Endodermal cell (in vitro differentiated cells): ENCODE measurements at places on chromosomes 2 and 18. TPM values are rescaled to one million over a fixed set of nuclear protein-coding genes. Genes with fewer than 3 reads are reported as not detected.

Gene ARL4C
- 9.0 and 9.3 TPM in 2 replicates for total RNA-seq

DNA sequence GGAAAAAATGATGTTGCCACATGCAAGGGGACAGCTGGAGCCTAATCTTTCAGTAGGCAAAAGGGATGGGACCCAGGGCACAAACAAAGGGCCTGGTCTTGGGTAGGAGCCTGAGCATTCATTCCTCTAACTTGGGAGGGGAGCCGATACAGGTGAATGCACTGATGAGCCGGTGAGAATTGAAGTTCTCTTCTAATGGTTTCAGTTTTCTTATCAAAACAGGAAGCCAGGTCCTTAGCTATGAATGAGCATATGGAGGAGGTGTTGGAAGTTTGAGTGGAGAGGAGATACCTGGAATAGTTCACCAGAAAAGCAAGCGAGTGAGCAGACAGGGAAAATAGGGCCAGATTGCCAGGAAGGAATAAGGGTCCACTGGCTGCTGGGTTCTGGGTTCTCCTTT, 10.1 kb downstream of the DPP4 start:
- no peak overlapping the region for H3K27ac ChIP-seq
- no peaks in the 10 kb centered on the region for H3K27me3 ChIP-seq
- H3K4me3 ChIP-seq: no peak overlapping the region
- H3K4me1 ChIP-seq: no peaks in the 10 kb centered on the region

Gene FAM237A
- total RNA-seq: not detected in 3 replicates

DNA sequence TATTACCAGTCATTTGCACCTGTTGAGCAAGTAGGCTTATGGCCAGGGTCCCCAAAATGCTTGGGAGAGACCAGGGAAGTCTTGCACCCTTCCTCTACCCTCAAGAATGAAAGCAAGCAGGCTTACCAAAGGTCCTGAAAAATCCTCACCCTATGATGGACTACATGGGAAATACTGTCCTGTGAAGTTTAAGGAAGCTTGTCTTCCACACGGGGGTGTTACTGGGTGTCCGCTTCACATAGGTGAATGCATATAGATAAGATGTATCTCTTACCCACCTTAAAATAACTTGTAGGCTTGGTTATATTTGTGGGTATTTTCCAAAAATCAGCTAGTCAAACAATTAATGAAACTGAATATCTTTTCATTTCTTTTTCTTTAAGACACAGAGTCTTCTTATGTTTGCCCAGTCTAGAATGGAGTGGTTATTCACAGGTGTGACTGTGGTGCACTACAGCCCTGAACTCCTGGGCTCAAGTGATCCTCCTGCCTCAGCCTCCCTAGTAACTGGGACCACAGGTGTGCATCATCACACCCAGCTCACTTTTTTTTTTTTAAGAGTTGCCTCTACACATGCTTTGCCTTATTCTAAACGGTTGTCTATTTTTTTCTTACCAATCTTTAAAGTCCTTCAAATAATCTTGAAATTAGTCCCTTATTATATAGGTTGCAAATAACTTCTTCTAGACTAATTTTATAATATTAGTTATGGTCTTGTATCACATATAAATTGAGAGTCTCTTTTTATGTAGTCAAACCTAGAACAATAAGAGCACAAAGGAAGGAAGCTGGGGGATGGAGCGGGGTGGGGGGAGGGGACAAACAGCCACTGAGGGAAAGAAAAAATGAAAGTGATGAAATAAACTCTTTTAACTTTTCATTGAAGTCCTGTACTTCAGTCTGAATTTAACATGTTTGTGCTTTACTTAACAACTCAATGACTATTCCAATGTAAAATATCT, 49.0 kb downstream of the CERKL start:
- no peaks in the 10 kb centered on the region for H3K27me3 ChIP-seq
- H3K4me3 ChIP-seq: no peak overlapping the region
- no peaks in the 10 kb centered on the region for H3K36me3 ChIP-seq
- no peak for DNase-seq
- H3K27ac ChIP-seq: no peak overlapping the region

GRCh38 chr2:60296219-60296955, 257.1 kb downstream of the BCL11A start:
- DNase-seq: no peak
- peak overlapping the region; percentile 96 for H3K27ac ChIP-seq
- no peaks in the 10 kb centered on the region for H3K4me1 ChIP-seq
- no peaks in the 10 kb centered on the region for H3K27me3 ChIP-seq
- H3K36me3 ChIP-seq: no peaks in the 10 kb centered on the region

Gene TXNDC2
- not detected in 3 replicates for total RNA-seq

DNA sequence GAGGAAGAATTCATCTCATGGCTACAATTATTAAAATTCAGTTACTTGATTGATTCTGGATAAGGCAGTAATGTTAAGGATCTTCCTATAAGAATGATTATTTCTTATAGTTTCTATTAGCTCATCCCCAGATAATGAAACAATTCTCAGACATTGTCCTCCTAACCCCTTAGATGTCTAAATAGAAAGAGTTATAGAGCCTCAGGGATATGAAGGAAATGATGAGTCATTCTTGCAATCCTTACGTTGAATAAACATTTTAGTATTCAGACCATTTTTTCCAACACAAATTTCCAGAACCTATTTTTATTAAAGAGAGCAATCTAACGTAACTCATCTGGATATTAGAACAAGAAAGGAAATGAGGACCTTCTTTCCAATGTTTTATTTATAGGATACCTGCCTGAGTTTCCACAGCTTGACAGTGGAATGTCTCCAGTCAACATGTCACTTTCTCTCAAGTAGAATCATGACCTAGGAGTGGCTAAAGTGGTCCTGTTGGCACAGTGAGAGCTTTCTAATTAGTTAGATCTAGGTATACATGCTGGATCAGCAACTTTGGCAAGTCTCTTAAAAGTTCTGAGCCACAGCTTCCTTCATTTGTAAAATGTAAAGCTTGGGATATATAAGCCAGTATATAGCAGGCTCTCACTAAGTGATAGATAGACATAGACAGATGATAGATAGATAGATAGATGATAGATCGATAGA, 88.0 kb upstream of the RAB27B start:
- no peaks in the 10 kb centered on the region for H3K36me3 ChIP-seq
- DNase-seq: no peak
- H3K27me3 ChIP-seq: peaks cover 27% of the 10 kb centered on the region
- no peak overlapping the region for H3K4me3 ChIP-seq

DNA sequence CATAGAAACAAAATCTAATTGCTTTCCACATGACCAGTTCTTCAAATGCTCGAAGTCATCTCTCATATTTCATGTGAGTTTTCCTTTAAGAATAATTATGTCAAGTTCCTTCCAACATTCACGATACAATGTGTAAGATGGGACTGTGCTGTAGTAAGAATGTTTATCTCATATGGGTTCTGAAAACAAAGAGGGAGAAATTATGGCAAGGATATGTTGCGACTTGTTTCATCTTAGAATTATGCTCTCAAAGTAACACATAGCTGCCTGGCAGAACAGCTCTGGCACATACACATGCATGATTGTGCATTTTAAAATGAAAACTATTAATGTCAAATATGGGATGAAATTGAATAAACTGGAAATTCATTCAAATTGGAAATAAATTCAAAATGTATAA, 314.8 kb upstream of the ACVR2A start:
- H3K27me3 ChIP-seq: no peaks in the 10 kb centered on the region
- H3K4me3 ChIP-seq: no peak overlapping the region
- no peaks in the 10 kb centered on the region for H3K4me1 ChIP-seq
- H3K27ac ChIP-seq: no peak overlapping the region

- no peak overlapping the region for H3K27ac ChIP-seq
- no peaks in the 10 kb centered on the region for H3K27me3 ChIP-seq
- H3K4me3 ChIP-seq: no peak overlapping the region
Measured at GRCh38 chr2:29876374-29876773, 45.0 kb downstream of the ALK start.

Gene PID1
- total RNA-seq: 0.55 and 0.72 TPM in 2 replicates

Gene OTOS
- total RNA-seq: not detected in 2 replicates

Gene TMEM37
- 16.2 to 18.0 TPM (median 16.8 TPM) in 3 replicates for total RNA-seq

DNA sequence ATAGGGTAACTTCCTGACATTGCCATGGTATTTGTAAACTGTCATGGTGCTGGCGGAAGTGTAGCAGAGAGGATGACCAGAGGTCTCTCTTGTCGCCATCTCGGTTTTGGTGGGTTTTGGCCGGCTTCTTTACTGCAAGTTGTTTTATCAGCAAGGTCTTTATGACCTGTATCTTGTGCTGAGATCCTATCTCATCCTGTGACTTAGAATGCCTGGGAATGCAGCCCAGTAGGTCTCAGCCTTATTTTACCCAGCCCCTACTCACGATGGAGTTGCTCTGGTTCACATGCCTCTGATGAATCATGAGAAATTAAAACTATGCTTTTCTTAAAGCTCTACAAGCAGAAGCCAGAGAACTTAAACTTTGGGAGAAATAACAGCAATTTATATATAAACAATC, 12.7 kb upstream of the NFU1 start:
- H3K36me3 ChIP-seq: no peaks in the 10 kb centered on the region
- no peaks in the 10 kb centered on the region for H3K27me3 ChIP-seq
- peaks cover 27% of the 10 kb centered on the region for H3K4me1 ChIP-seq
- peak overlapping the region; percentile 68 for H3K4me3 ChIP-seq
- no peak overlapping the region for H3K27ac ChIP-seq

DNA sequence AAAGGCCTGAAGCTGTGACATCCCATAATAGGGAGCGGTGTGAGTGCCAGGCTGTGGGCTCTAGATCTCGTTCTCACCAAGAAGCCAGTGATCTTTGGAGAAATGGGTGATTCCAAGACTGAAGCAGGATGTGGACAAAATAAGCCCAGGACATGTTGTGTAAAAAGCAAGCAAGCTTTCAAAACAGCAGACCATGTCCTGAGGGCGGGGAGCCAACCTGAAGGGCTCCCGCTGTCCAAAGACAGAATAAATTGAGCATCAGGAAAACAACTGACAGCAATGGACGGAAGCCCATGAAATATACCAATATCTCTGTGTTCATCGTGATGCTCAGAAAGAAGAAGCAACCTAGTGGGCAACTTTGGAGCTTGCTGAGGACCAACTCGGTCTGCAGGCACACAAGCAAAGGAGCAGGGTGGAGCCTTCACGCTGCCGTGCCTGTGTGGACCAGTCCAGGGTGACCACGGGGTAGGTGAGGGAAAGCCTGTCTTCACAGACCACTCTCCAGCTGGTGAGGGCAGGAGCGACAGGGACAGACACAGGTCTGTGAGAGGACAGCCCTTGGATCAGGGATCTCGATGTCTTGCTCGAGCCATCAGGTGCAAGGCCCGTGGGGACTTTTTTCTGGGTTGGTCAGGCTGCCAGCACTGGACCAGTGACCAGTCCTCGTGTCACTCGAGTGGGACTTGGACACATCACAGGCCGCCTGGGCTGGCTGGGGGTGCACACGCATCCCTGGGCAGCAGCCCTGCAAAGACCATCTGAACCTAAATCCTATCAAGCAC, 21.5 kb downstream of the MTERF4 start:
- DNase-seq: no peak
- no peak overlapping the region for H3K4me3 ChIP-seq
- H3K27ac ChIP-seq: no peak overlapping the region
- H3K27me3 ChIP-seq: no peaks in the 10 kb centered on the region
- no peaks in the 10 kb centered on the region for H3K36me3 ChIP-seq

GRCh38 chr2:6771634-6772611, 93.8 kb downstream of the CMPK2 start:
- peak overlapping the region; percentile 90 for H3K27ac ChIP-seq
- H3K4me1 ChIP-seq: no peaks in the 10 kb centered on the region
- DNase-seq: peak; percentile 75
- H3K36me3 ChIP-seq: no peaks in the 10 kb centered on the region
- H3K27me3 ChIP-seq: no peaks in the 10 kb centered on the region
- H3K4me3 ChIP-seq: no peak overlapping the region

DNA sequence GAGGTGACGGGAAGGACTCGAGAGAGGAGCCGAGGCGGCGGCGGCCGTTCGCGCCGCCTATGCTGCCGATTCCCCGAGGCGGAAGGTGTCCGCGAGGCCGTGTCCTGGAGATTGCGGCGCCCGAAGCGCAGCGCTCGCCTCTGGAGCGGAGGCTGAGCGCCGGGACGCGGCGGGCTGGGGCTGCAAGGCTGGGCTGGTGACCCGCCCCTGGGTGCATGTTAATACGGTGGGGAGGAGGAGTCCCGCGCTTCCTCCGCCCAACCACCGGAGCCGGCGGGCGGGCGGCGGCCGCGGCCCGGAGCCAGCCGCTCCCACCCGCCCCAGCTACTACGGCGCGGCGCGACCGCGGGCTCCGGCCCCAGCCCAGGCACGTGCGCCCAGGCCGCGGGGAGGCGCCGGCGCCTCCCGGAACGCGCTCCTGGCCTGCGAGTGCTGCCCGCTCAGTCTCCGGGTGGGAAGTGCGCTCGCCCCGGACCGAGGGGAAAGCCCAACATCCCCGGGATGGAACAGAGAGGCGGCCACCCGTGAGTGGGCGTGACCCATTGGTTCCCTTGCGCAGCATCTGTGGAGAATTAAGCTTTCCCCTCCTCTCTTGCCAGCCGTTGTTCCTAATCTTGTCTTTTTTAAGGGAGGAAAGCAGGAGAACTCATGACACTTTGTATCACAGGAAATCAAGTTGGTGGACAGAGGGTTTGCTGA, at the start of gene DLGAP1:
DLGAP1 (minus strand) TSS at position 195 of the 699 bp plus-strand sequence.
- peak within 1 kb of the TSS; percentile 24 for H3K27ac ChIP-seq
- peak within 1 kb of the TSS; percentile 90 for H3K4me3 ChIP-seq
- H3K27me3 ChIP-seq: no peaks in the 10 kb centered on the region
- H3K36me3 ChIP-seq: no peaks in the 10 kb centered on the region
- H3K4me1 ChIP-seq: peaks cover 11% of the 10 kb centered on the region

- H3K4me1 ChIP-seq: no peaks in the 10 kb centered on the region
- H3K36me3 ChIP-seq: no peaks in the 10 kb centered on the region
- H3K27ac ChIP-seq: no peak overlapping the region
- DNase-seq: no peak
Measured at GRCh38 chr2:18132697-18133096, 254.2 kb downstream of the KCNS3 start.

GRCh38 chr18:35707247-35707646, 125.7 kb downstream of the GALNT1 start:
- H3K36me3 ChIP-seq: peaks cover 49% of the 10 kb centered on the region
- no peaks in the 10 kb centered on the region for H3K4me1 ChIP-seq
- no peak for DNase-seq
- H3K27me3 ChIP-seq: no peaks in the 10 kb centered on the region

Gene PNKD
- total RNA-seq: 39.6 to 43.1 TPM (median 40.2 TPM) in 3 replicates

DNA sequence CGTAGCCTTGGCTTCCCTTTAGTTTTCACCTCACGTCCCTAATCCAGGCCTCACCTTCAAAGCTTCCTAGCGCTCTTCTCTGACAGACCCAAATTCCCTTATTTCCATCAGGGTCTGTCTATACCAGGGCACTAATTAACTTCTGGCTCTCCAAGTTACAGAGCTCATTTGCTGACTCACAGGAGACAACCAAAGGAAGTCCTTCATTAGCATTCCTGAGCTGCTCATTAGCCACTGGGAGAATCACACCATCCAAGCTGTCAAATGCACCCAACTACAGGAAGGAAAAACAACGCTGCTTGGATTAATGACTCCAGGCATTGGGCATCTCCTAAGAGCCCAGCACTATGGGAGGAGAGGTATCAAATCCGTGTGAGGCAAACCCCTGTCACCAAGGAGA, 109.8 kb upstream of the ALK start:
- H3K27ac ChIP-seq: no peak overlapping the region
- peak; percentile 68 for DNase-seq
- no peaks in the 10 kb centered on the region for H3K4me1 ChIP-seq
- no peak overlapping the region for H3K4me3 ChIP-seq
- no peaks in the 10 kb centered on the region for H3K36me3 ChIP-seq

- DNase-seq: no peak
- no peak overlapping the region for H3K4me3 ChIP-seq
Measured at GRCh38 chr18:28826107-28826506, 649.2 kb upstream of the CDH2 start.
